ENCODE measurements at places on chromosomes 6 and 20. TPM values are rescaled to one million over a fixed set of nuclear protein-coding genes. Genes with fewer than 3 reads are reported as not detected.

DNA sequence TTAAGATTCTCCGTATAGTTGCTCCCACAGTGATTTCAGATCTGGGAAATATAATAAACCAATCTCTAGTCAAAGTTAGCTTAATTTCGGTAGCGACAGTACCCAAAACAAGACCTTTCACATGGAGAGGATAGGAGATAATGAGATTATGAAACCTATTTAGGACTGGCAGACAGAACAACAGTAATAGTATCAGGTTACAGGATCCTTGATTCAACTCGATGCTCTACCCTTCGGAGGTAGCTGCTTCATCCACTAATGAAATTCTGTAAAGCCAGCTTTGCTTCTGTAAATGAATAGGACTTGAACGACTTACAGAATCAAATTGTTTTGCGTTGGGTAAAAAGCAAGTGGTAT, 534 bp upstream of the AKIRIN2 start:
- no peak for DNase-seq

PBOV1 gene
- not detected for polyA plus RNA-seq

TNFRSF6B gene
- 6.4 TPM for polyA plus RNA-seq

DNA sequence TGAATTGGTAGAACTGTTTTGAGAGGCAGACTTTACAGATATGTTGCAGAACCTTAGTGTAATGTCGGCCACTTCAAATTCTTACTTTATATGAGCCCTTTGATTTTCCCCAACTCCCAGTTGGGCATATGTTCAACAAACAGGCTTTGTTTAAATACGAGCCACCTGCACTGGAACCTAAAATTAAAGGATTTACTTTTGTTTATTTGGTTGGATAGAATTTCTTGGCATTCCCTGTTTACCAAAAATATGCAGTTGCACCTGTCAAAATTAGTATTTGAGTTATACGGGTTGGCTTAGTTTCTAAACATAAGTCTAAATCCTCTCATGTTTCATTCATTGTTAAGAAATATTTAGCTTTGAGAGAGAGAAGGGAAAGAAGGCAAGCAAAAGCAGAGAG, 2.4 kb upstream of the GLYATL3 start:
- no peak for DNase-seq

DNA sequence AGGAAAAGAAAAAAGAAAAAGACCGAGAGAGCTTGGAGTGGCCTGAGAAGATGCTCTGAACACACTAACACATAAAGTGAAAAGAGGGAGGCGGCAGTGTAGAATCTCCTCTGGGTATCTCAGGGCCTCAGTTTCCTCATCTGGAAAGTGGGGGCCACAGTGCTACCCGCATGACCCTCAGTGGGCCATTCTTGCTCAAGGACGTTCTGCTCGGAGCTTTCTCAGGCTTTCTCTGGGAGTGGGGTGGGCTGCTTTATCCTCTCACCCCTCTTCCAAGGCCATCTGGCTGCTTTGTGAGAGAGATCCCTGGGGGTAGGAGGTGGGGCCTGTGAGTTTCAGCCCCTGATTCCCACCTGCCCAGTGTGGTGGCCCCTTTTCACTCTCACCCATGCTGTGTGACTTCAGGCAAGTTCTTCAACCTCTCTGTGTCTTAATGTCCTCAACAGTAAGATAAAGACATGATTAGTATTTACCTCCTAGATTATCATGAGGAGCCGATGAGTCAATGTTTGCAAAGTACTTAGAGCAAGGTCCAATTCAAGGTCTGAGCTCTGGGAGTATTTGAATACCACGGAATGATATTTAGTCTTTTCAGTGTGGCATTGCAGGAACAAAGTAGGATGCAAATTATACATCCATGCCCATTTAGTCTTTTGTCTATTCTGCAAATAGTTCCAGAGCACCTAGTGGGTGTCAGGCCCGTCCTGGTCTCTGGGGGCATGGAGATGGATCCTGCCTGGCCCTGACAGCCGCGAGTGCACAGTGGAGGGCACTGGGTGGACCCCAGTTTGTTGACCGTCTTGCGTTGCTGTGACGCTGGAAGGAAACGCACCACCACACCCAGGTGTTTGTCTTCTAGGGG, 34.3 kb downstream of the SRC start:
- DNase-seq, result no peak

DNA sequence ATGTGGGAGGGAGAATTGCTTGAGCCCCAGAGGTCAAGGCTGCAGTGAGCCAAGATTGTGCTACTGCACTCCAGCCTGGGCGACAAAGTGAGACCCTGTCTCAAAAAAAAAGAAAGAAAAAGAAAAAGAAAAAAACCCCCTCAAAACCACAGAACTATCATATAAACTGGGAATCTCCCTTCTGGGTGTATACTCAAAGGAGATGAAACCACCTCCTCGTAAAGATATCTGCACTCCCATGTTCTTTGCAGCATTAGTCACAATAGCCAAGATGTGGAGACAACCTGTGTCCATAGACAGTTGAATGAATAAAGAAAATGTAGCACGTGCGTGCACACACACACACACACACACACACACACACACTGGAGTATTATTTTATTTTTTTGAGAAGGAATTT, 8.5 kb upstream of the AFG1L start:
- DNase-seq, result no peak

DNA sequence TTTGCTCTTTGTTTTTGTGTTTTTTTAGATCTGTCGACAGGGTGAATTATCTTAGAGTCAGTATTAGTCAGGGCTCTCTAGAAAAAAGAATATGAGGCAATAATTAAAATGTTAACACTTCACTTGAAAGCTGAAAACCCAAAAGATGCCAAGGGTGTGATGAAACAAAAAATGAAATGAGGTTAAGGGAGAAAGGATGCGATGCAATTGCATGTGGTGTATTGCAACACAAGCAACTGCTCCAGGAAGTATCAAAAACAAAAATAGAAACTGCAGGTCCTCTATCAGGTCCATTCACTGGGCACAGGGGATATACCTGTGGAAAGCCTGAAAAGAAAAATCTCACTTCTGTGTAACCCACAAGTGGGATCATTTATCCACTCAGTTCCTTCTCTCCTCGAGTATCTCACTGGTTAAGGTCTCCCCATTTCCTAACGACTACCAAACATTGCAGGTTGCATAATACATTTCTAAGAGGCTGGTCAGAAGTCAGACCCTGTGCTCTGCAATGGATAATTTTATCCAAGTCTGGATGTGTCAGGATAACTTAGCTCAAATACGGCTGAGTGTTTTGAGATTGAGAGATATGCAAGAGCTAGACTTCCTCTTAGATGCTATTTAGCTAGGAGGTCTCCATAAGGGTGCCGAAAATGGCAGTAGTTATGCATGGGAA, 257.7 kb upstream of the GJE1 start:
- no peak for DNase-seq

DNA sequence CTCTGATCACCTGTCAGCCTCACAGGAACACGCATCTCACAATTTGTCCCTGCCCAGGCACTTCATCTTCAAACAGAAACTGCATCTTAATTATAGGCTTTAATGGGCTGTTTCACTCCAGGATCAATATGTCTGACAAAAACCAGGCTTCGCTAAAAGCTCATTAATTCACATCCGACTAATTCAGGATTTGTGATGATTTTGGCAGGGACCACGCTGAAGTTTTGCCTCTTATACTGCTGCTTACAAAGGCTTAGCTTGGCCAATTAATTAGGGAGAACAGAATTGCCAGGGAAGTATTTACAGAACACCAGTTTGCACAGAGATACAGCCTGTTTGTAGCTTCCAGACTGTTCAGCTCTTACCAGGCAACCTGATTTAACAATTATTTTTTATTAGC, 541.0 kb upstream of the SPTLC3 start:
- no peak for DNase-seq

RHAG gene
- 0.22 TPM for polyA plus RNA-seq

DNA sequence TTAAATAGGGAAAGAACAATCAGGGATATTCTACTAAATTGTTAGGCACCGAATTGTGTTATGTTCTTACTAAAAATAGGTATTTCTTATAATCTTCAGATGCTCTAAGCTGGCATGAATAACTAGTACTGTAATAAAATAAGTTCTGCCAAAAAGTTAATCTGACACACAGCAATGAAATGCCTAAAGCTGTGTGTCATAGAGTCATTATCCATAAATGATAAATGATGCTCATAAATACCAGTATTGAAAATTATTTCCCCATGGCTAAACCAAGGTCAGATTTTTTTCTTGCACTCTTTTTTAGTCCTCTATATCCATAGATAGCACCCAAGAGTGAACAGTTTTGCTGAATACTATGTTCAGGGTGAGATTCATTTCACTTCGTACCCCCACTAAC, 11.7 kb upstream of the PRIM2 start:
- no peak for DNase-seq

DNA sequence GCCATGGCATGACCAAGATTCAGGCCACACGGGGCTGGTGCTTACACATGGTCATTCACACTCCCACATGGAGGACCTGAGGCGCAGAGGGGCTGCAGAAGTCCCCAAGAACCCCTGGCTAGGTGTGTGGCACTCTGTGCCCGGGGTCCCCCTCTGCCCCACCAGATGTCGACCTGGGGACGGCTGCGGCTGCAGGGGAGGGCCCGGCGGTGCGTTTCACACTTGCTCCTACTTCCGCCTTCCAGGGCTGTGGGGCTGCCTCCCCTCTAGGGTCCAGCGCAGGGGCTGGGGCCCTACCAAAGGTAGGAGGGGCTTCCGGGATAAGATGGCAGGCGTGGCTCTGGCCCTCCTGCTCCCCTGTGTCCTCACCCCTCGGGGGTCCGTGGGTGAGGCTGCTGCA, 81.1 kb upstream of the SLCO4A1 start:
- no peak for DNase-seq

DNA sequence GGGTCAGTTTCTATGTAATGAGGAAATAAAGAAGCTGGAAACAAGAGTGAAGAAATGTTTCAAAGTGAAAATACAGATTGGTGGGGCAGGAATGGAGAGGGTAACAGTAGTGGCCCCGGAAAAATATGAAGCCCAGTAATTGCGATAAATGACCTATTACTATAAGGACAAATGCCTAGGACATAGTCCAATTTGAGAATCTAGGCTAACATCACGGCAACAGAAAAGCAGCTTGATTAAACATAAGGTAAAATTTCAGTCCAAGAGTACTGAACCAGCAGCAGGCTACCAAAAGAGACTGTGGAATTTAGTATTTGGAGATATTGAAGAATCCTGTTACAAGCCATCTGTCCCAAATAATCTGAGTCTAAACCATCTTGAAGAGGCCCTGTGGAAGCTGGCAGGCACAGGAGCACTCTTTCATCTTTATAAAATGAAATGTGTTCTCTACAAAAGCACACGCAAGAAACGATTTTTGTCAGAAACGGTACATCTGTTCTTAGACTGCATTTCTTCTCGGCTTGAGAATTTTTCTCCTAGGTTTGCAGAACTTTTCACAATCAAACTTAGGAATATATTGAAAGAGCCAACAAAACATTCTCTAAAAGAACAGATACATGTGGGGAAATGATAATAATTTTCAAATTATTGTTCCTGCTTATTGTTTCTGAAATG, 49.3 kb downstream of the ELOVL5 start:
- DNase-seq, result no peak

- no peak for DNase-seq
Observed at GRCh38 chr20:63952210-63952535, 4.0 kb downstream of the UCKL1 start.

DNA sequence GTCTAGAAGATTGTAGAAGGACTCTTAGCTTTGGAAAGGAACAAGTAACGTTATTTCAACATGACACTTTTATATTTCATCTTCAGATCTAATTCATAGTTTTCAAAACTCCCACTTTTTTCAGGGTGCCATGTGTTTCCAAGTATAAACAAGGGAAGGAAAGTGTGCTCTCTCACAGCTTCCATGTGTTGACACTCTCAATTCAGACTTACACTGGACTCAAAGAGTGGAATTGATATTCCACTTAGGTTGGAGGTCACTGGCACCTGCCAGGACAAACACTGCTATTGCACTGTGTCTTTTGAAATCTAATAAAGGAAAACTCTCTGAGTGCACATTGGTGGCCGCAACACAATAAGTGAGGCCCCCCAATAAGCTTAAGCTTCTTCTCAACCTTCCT, 22.5 kb upstream of the SAMD3 start:
- DNase-seq, result no peak

DNA sequence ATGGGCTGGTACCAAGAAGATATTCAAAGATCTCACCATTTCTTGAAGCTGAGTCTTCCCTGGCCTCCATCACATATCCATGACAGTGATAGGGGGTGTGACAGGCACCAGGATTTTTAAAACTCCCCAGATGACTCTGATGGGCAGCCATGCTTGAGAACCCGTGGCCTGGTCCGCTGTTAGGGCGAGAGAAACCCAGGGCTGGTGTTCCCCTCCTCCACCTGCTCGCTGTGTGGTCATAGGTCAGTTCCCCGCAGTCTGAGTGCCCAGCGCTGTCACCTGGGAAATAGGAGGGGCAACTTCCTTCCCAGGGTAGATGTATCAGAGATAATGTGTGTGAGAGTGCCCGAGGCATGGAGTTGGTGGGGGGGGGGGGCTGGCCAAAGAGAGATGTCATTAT, 50.9 kb downstream of the TMEM242 start:
- no peak for DNase-seq
